Cortex of kidney (tissue), 1 donor: ENCODE measurements at places on chromosomes 13 and 19.

- DNase-seq = no peak
Measured at GRCh38 chr13:75299913-75300862, 181.8 kb downstream of the TBC1D4 start.

DNA sequence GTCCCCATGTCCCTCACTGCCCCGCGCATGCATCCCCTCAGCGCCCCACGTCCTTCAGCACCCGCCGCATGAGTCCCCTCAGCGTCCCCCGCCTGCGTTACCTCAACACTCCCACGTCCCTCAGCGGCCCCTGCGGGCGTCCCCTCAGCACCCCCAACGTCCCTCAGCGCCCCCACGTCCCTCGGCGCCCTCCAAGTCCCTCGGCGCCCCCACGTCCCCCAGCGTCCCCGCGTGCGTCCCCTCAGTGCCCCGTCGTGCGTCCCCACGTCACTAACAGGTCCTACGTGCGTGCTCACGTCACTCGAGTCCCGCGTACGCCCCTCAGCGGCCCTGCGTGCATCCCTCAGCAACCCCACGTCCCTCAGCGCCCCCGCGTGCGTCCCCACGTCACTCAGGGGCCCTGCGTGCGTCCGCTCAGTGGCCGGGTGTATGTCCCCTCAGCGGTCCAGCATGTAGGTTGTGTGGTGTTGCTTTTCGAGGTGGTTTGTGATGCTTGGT, 19.5 kb upstream of the GAS6 start:
- DNase-seq = no peak

GRCh38 chr19:45607071-45608029, 5.3 kb upstream of the GPR4 start:
- DNase-seq = no peak

DNA sequence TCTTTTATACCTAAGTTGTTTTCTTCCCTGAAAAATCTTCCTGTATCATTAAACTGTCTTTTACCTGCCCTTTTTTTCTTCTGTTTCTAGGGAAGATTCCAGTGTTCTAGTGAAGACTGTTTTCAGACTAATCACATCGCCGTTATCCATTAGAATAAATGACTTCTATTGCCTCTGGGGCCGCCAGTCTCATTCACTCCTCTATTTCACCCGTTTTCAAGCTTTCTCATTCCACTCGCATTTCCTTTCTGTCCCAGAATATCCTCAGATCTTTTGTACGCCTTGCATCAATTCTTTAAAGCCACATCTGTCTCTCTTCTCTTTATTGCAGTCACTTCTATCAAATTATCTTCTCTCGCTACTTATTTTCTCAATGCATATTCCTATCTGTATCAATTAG, 1035.6 kb upstream of the MIR17HG start:
- DNase-seq = no peak

- no peak for DNase-seq
Measured at GRCh38 chr19:33226550-33227241, 1.0 kb upstream of the SLC7A10 start.

DNA sequence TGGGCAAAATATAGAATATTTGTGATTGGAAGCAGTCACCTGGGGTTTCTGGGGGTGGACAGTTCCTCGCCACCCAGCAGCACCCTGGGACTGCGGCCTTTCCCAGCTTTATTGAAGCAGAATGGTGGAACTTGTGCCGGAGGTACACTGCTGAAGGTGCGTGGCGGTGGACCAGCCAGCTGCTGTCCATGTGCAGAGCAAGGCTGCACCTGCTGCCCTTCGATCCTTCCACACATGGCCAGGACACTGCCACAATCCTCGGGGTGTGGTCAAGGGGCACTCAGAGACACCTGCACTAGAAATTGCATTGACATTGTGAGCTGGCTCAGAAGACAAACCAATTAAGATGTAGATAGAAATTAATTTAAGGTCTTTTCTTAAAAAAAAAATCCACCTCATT, 11.4 kb upstream of the GPI start:
- no peak for DNase-seq

- no peak for DNase-seq
Measured at GRCh38 chr19:45448887-45449299, 18.9 kb upstream of the FOSB start.

DNA sequence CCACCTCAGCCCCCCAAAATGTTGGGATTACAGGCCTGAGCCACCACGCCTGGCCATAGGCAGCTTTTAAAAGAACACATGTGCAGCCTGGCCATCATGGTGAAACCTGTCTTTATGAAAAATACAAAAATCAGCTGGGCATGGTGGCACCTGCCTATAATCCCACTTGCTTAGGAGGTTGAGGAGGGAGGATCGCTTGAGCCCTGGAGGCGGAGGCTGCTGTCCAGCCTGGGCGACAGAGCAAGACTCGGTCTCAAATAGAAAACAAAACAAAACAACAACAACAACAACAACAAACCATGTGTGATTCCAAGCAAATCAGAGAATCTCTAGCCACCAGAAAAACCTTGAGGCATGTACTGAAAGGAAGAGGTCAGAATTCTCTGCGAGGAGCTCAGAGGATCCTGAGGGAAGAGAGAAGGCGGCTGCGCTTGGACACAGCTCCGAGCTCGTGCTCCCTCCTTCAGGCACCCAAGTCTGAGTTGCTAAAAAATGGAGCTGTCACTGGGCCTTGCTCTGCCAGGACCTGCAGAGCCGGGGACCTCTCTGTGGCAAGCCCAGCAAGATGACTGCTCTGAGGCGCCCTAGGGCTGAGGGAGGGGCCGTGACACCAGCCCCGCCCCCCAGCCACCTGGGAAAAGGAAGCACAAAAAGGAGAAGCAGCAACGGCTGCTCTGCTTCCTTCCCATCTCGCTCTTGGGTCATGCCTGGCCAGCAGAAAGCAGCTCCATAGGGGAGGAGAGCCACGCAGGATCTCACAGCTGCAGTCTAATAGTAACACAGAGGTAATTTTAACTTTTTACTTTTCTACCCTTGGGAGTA, at the start of gene ARL11:
Gene ARL11 (plus strand): TSS at position 677 of the 822 bp plus-strand sequence. CDS start 1,941 bp downstream, outside the sequence.
- DNase-seq = no peak

GRCh38 chr13:60311527-60311926, 85.5 kb upstream of the TDRD3 start:
- DNase-seq = no peak

GRCh38 chr13:114174529-114174961, 4.5 kb upstream of the CFAP97D2 start:
- no peak for DNase-seq

DNA sequence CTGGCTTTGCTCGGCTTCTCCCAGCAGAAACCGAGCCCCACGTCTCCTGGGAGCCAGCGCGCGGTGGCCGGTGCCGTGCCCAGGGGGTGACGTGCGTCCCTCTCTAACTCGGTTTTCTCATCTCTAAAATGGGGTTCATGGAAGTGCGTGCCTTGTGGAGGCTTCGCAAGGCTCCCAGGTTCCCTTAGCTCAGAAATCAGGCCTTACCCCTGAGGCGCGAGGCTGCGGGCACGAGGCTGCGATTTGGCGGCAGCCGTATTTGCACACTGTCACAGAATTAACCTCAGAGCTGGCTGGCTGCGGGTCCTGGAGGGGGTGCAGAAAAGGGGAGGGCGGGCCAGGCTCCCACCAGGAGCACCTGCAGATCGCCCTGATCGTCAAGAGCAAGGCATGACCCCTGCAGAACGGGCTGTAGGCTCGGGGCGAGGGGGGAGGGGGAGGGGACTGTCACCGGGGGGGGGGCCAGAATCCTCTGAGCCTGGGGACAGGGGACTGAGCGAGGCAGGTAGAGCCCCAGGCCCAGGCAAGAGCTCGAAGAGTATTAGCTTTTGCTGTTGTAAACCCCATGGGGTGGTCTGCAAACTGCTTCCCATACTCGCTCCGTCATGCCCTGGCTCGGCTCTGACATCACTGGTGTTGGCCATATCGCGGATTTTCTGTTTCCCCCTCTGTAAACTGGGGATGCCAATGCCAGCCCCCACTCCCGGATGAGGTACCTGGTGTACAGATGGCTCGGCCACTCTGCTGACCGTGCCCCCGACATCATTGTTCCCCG, 62.2 kb downstream of the CCNE1 start:
- no peak for DNase-seq

DNA sequence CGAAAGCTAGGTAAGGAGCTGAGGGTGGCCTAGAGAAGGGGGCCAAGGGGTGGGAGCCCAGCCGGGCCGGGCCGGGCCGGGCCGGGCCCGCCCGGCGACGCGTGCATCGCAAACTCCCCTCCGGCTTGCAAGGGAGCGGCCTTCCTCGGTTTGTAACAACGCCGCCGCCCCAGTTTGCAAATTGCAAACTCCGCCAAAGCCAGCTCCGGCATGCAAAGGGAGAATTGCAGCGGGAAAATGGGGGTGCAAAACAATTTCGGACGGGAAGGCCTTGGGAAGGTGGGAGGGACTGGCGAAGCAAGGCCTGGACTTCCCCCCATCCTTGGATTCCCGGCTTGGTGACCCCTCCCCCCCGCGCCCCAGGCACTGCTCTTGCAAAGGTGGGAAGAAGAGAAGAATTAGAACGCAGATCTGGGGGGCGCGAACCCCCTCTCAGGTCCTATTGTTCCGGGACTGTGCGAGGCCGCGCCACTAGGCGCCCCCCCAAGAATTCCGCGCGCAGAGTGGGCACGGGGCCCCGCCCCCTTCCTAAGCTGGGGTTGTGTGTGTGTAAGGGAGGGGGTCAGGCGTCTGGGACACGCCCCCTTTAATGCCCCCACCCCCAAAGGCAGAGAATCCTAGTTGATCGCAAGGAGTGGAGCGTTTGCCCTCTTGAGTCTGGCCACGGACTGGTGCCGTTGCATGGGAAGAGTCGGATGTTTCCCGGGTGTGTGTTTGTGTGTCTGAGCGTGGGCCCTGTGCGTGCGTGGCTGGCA, 926 bp downstream of the PRR12 start:
- no peak for DNase-seq

DNA sequence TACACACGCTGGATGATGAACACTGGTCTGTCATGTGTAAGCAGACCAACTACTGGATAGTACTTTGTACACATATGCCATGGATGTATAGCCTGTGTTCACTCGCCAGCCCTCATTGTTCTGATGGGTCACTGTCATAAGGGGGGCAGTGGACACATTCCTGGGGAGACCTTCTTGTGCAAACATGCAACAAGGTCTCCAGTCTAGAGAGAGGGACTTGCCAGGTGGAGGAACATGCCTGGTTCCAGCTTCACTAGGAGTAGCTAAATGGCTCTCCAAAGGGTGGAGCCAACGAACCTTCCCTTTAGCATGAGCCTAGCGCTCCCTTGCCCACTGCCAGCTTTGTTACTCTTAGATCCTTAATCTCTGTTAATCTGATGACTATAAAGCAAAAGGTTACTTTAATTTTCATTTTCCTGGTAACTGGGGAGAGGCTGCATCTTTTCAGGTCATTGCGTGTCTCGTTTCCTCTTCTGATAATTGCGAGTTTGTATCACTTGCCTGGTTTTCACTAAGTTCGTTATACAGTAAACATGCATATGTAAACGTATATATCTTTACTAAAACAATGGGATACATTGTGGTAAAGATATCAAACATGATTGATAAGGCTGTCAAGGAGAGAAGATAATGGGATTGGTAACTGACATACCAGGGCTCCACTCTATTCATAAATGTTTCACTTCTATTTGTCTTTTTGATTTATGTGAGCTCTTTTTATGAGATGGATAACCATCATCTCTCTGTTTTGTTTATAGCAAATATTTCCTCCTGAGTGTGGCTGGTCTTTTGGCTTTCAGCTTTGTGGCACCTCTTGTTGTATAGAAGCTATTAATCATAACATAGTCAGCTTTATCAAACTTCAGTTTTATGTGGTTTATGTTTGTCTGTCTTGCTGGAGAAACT, 235.2 kb upstream of the SGCG start:
- no peak for DNase-seq

GRCh38 chr13:26656919-26657318, 99.4 kb downstream of the WASF3 start:
- DNase-seq = no peak

GRCh38 chr13:42804244-42804874, 23.0 kb downstream of the FAM216B start:
- DNase-seq = no peak

- no peak for DNase-seq
Measured at GRCh38 chr19:41619018-41619556, 7.8 kb downstream of the CEACAM4 start.

- no peak for DNase-seq
Measured at GRCh38 chr13:48728226-48728625, 74.5 kb downstream of the CYSLTR2 start.

GRCh38 chr19:41030651-41031050, 39.6 kb downstream of the CYP2B6 start:
- no peak for DNase-seq

GRCh38 chr13:104773775-104774174, 1707.6 kb upstream of the SLC10A2 start:
- no peak for DNase-seq

- DNase-seq = no peak
Measured at GRCh38 chr13:66974174-66974573, 256.0 kb downstream of the PCDH9 start.

GRCh38 chr13:83453723-83454122, 428.6 kb downstream of the SLITRK1 start:
- no peak for DNase-seq

- no peak for DNase-seq
Measured at GRCh38 chr19:49430678-49431329, 5.6 kb downstream of the GFY start.

GRCh38 chr13:110759710-110760109, 46.2 kb downstream of the ING1 start:
- DNase-seq = no peak

DNA sequence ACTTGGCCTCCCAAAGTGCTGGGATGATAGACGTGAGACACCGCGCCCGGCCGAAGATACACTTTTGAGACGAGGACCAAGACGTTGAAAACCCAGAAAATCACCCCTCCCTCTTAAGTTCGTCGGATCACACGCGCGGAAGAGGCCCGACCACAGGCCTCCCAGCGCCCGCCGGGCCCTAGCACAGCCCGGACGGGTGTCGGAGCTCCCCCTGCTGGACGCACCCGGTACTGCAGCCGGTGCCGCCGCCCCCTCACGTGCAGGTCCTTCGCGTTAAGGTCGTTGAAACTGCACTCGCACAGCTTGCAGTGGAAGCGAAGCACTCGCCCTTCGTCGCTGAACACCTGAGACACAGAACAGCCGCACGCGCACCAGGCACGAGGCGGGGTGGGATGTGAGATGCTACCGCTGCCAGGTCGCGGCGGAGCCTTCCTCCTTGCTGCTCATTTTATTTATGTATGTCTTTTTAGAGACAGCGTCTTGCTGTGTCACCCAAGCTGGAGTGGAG, 35.7 kb upstream of the MATK start:
- DNase-seq = no peak

DNA sequence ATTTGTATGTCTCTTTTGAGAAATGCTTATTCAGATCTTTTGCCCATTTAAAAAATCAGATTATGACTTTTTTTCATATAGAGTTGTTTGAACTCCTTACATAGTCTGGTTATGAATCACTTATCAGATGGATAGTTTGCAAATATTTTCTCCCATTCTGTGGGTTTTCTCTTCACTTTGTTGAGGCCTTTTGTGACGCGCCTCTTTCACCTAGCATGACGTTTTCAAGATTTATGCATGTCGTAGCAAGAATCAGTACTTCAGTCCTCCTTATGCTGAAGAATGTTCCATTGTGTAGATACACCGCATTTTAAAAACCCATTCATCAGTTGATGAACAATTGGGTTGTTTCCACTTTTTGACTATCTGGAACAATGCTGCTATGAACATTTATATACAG, 13.4 kb downstream of the PABPC3 start:
- no peak for DNase-seq

- DNase-seq = no peak
Measured at GRCh38 chr13:91248249-91248648, 99.2 kb upstream of the MIR17HG start.
